ENCODE measurements at places on chromosomes 12 and 14. TPM values are rescaled to one million over a fixed set of nuclear protein-coding genes. Genes with fewer than 3 reads are reported as not detected.

- H3K27ac ChIP-seq, result no peak overlapping the region
- H3K4me3 ChIP-seq, result no peak overlapping the region
- no peaks in the 10 kb centered on the region for H3K36me3 ChIP-seq
- no peak for DNase-seq
- H3K27me3 ChIP-seq, result no peaks in the 10 kb centered on the region
These were observed 511.4 kb downstream of the PCNX1 start for GRCh38 chr14:71418532-71419245.

DNA sequence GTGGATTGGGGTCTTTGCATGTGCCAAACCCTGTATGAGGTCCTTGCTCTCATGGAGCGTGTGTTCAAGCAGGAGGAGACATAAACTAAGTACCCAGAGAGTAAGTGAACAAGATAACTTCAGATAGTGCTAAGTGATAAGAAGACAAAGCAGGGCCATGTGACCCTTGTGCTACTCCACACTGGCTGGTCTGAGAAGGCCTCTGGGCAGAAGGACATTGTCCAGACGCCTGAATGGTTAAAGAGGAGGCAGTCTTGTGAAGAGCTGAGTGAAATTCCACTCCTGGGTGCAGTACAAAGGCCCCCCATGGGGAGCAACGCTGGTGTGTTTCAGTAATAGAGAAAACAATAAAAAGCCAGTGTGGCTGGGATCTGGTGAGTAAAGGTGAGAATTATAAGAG, 93.3 kb upstream of the RIC8B start:
- H3K4me3 ChIP-seq, result no peak overlapping the region
- no peaks in the 10 kb centered on the region for H3K27me3 ChIP-seq
- no peaks in the 10 kb centered on the region for H3K36me3 ChIP-seq
- no peak overlapping the region for H3K27ac ChIP-seq
- no peaks in the 10 kb centered on the region for H3K4me1 ChIP-seq

DNA sequence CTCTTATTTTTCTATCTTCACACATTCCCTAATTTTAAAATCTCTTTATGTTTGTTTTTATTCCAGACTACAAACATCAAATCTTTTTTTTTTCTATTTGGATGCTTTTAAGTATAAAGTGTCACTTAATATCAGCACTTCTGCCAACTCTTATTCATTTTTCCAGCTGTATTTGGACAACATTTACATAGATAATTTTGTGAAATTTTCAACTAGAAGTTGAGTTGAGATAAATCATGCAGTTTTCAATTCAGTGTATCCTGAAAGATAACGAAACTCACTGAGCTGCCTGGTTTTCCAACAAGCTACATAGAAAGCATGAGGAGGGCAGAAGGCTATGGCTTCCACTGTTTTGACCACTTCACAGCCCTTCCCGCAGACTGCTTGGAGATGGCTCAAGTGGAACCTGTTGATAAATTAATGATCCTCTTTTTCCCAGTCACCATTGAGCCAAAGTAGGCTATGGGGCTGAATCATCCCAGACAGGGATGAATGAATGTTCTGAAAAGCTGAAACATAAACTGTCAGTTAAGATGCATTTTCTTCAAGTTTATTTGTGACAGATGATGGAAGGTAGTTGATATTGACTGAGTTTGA, 213.9 kb downstream of the RAD51B start:
- H3K4me1 ChIP-seq, result no peaks in the 10 kb centered on the region
- no peaks in the 10 kb centered on the region for H3K36me3 ChIP-seq
- no peak for DNase-seq
- H3K27me3 ChIP-seq, result no peaks in the 10 kb centered on the region

FZD10 gene
- total RNA-seq, result 1.2 TPM
